ENCODE measurements at places on chromosomes 13 and 19. TPM values are rescaled to one million over a fixed set of nuclear protein-coding genes. Genes with fewer than 3 reads are reported as not detected.

ZNF222 gene
- 3.7 TPM for total RNA-seq

CBY2 gene
- total RNA-seq = not detected

LGALS14 gene
- total RNA-seq = not detected

- H3K27me3 ChIP-seq = no peaks in the 10 kb centered on the region
- H3K4me1 ChIP-seq = no peaks in the 10 kb centered on the region
- DNase-seq = no peak
- no peak overlapping the region for H3K4me3 ChIP-seq
- no peak overlapping the region for H3K27ac ChIP-seq
These were observed 67.3 kb upstream of the MED4 start for GRCh38 chr13:48162217-48162616.

DNA sequence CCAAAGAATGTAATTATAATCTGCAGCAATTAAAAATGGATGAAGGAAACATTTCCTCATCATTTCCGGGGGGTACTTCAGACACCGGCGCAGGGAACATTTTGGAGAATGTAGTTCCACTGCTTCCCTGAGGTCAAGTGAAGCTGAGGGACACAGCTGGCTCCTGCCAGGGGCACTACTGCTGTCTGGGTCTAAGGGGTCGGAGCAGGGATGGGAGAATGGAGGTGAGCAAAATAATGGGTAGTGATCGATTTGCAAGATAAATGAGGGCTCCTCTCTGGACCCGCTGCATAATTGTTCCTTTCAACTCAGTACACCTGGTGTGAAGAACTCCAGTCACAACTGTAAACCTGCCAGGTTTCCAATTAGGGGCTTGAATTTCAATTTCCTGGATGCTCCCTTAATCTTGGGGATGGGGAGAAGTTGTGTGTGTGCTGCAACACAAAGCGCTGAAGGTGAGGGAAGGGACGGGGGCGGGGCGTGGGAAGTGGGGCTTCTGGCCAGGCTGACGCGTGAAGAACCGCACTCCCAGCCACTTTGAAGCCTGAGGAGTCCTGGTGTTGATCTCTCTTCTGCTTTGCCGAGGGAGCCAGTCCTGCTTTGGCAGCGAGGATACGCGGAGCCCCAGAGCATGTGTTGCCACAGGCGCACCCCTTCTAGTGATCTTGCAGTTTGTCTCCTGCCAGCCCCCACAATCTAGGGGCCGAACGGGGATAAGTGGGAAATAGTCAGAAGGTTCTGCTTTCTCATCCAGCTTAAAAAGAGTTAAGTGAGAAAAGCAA lies 57.9 kb upstream of the PCDH8 start:
- H3K27ac ChIP-seq = no peak overlapping the region
- H3K4me1 ChIP-seq = no peaks in the 10 kb centered on the region
- H3K36me3 ChIP-seq = no peaks in the 10 kb centered on the region
- DNase-seq = no peak

DNA sequence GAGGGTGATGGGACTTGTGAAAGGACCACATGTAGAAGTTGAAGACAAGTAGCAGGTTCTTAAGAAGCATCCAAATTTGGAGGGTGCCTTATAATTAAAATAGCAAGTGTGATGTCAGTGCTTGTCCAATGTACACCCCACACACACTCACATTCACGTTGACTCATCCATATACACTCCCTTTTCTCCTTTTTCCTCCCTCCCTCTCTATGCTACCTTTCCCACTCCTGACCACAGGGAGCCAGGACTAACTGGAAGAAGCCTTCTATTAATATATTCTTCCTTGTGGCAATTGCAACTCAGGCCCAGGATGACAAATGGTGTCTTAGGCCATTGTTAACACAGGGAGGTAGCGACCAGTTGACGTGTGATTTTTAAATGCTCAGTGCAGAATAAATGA lies 16.3 kb upstream of the GPR183 start:
- no peaks in the 10 kb centered on the region for H3K36me3 ChIP-seq
- no peak overlapping the region for H3K4me3 ChIP-seq
- no peaks in the 10 kb centered on the region for H3K27me3 ChIP-seq

DNA sequence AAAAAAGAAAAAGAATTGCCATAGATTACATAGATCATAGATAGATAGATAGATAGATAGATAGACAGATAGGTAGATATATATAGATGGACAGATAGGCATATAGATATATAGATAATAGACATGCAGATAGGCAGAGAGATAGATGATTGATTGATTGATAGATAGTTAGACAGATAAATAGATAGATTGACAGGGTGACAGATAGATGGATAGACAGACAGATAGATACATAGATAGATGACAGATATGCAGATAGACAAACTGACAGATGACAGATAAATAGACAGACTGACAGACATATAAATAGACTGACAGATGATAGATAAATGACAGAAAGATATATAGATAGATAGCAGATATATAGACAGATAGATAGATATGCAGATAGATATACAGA lies 474.0 kb downstream of the IRS2 start:
- H3K27me3 ChIP-seq = no peaks in the 10 kb centered on the region
- H3K36me3 ChIP-seq = no peaks in the 10 kb centered on the region
- no peaks in the 10 kb centered on the region for H3K4me1 ChIP-seq

- H3K27me3 ChIP-seq = no peaks in the 10 kb centered on the region
- no peak overlapping the region for H3K27ac ChIP-seq
- no peak for DNase-seq
- no peaks in the 10 kb centered on the region for H3K4me1 ChIP-seq
- H3K36me3 ChIP-seq = no peaks in the 10 kb centered on the region
These were observed 9.2 kb upstream of the ALOX5AP start for GRCh38 chr13:30726192-30726591.

DNA sequence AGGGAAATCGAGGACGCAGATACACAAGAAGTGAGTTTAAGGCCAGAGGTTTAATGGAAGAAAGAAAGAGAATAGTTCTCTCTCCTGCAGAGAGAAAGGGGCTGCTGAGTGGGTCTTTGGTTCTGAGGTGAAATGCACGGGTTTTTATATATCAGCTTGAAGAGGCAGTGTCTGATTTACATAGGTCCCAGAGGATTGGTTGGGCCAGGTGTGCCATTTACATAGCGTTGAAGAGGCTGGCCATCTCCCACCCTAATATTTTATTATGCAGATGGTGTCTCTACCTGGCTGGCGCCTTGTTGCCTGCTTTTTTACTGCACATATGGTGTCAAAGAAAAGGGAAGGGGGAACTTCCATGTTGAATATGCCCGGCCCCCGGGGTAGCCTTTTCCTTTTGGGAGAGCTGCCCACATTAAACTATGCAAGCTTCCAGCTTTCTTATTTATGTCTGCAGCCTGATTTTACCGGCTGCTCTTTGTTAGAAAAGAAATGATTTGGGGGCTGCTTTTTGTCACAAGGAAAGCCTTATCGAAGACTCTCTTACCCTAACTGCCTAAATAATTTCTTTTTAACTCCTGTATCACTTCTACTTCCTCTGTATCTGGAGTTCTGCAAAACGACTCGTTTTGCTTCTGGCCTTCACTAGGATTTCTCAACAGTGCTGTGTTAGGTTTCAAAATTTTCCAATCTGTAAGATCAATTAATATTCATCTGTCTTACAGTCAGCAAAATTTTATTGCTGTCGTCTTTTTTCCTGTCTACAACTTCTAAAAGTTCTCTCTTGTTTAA lies 268.5 kb downstream of the B3GLCT start:
- H3K27me3 ChIP-seq = no peaks in the 10 kb centered on the region
- DNase-seq = no peak
- no peak overlapping the region for H3K27ac ChIP-seq
- no peaks in the 10 kb centered on the region for H3K4me1 ChIP-seq

DNA sequence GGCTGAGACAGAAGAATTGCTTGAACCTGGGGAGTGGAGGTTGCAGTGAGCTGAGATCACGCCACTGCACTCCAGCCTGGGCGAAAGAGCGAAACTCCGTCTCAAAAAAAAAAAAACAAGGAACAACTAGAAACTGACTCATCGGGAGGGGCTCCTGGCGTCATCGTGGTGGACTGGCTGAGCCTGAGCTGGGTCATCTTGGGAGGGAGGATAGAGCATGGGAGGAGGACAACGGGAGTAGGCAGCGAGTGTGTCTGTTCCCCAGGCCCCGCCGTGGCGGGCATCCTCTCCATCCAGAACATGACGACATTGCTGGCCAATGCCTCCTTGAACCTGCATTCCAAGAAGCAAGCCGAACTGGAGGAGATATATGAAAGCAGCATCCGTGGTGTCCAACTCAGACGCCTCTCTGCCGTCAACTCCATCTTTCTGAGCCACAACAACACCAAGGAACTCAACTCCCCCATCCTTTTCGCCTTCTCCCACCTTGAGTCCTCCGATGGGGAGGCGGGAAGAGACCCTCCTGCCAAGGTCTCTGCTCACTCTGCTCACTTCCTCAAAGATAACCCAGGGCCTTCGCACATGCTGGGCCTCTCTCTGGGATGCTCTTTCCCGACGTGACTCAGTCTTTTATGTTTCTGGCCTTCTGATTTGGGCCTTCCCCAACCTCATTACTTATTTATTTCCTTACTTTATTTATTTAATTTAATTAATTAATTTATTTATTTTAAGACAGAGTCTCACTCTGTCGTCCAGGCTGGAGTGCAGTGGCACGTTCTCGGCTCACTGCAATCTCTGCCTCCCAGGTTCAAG lies 16.6 kb downstream of the DDX39A start:
- no peak overlapping the region for H3K4me3 ChIP-seq
- H3K4me1 ChIP-seq = peaks cover 3% of the 10 kb centered on the region
- H3K36me3 ChIP-seq = no peaks in the 10 kb centered on the region
- H3K27ac ChIP-seq = no peak overlapping the region
- DNase-seq = no peak

DNA sequence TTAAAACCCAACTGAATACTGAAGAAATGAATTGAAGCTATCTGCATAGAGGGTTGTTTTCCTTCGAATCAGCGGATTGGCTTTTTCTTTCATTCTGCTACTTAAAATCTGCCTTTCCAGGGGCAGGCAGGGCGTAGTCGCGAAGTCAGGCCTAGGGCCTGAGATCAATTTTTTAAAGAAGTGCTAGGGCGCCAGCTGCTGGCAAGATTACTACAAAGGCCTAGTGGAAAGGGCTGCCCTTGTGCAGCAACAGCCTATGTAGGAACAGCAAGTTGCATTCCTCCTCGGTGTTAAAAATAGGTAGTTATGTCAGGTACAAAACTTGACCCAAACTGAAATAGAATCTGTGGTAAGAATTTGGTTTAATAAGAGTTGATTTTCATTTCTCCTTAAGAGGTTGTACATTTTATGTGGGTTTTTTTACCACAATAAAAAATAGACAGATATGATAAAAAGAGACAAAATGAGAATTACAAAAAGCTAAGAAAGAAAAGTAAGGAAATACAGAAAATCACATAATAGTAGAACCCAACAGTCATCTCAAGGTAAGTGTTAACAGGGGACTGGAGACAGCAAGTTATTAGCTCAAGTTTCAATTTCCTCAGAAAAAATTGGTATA lies 9.5 kb upstream of the URAD start:
- H3K36me3 ChIP-seq = no peaks in the 10 kb centered on the region
- DNase-seq = no peak
- no peak overlapping the region for H3K4me3 ChIP-seq
- no peak overlapping the region for H3K27ac ChIP-seq
